Activated CD4-positive, alpha-beta memory T cell treated with anti-CD3 and anti-CD28 coated beads for 36 hours (primary cell): ENCODE measurements at places on chromosomes 2 and 18. TPM values are rescaled to one million over a fixed set of nuclear protein-coding genes. Genes with fewer than 3 reads are reported as not detected.

DNA sequence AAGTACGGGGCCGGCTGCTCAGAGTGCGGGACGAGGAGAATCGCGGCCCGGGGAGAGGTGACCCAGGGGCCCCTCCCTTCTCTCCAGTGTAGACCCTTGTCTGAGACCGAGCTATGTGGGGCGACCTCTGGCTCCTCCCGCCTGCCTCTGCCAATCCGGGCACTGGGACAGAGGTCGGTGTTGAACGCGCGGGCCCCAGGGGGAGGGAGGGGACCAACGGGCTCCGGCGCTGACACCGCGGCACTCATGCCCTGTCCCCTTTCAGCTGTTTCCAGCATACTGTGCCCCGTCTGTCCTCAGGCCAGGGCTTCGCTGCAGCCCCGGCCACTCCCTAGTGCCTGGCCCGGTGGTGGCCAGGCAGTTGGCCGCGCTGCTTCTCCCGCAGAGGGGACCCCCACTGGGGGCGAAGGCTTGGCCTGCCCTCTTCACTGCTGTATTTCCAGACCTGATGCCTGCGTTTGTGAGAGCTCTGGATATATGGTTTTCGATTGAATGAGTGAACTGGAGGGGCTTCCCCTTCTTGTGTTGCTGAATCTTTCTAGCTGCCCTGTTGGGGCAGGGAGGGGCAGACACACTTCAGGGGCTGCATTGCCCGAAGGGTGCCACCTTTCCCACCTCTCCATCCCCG lies 809 bp downstream of the DBI start:
- H3K36me3 ChIP-seq, result peaks cover 44% of the 10 kb centered on the region
- H3K4me1 ChIP-seq, result peaks cover 31% of the 10 kb centered on the region
- H3K27ac ChIP-seq, result peak overlapping the region; percentile 96

- H3K27ac ChIP-seq, result no peak overlapping the region
- no peak overlapping the region for H3K4me3 ChIP-seq
- H3K27me3 ChIP-seq, result peaks cover 14% of the 10 kb centered on the region
Measured at GRCh38 chr18:62409821-62410220, 84.7 kb downstream of the TNFRSF11A start.

DNA sequence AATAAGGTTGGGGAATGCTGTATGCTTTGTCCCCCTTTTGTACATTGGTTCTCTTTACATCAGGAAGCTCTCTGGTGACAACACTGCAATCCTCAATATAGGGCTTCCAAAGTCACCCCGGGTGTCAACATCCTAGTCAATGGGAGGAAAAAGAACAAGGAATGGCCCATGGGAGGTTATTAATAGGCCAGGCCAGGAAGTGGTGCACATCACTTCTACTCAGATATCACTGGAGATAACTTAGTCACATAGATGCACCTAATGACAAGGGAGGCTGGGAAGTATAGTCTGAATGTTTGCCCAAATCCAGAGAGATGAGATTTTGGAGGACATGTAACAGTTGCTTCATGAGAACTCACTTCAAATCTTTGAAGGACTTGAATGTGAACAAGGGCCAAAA lies 274.7 kb downstream of the DYSF start:
- H3K36me3 ChIP-seq, result no peaks in the 10 kb centered on the region
- no peak overlapping the region for H3K27ac ChIP-seq
- no peaks in the 10 kb centered on the region for H3K4me1 ChIP-seq
- DNase-seq, result no peak

DNA sequence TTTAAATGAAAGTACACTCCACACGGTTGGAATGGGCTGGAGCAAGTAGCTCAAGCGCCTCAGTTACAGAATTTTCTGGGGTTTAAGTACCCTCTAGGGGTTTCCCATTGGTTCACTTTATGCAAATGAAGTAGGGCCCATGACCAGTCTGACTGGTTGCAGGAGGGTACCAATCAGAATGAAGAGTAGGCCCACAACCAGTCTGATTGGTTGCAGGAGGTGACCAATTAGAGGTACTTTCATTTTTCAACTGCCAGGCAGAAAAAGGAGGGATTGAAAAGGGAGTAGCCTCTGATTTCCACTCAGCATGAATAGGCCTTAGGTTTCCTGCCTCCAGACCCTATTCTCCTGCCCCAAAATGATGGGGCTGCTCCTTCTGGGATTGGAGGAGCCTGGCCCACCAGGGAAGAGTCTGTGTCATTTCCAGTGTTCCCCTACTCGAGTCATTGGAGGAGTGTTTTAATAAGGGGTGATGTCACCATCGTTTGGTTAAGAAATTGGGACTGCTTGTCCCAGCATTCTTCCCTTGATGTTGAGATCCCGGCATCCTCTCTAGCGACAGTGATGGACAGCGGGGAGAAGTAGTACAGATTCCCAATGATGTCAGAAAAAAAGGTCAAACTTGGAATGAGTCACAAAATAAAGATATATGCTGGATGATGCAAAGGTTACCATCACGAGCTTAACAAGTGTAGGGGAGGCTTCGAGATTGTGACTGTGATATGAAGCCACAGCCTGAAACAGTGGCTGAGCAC lies 210.4 kb downstream of the SH3BP4 start:
- H3K4me3 ChIP-seq, result no peak overlapping the region
- DNase-seq, result no peak
- peaks cover 33% of the 10 kb centered on the region for H3K27me3 ChIP-seq
- H3K27ac ChIP-seq, result no peak overlapping the region
- no peaks in the 10 kb centered on the region for H3K36me3 ChIP-seq
- no peaks in the 10 kb centered on the region for H3K4me1 ChIP-seq

- no peaks in the 10 kb centered on the region for H3K36me3 ChIP-seq
- no peak overlapping the region for H3K4me3 ChIP-seq
- H3K27ac ChIP-seq, result no peak overlapping the region
- no peaks in the 10 kb centered on the region for H3K4me1 ChIP-seq
- H3K27me3 ChIP-seq, result peaks cover 5% of the 10 kb centered on the region
Measured at GRCh38 chr18:50044402-50044801, 150.5 kb downstream of the MYO5B start.

- no peaks in the 10 kb centered on the region for H3K27me3 ChIP-seq
- no peak overlapping the region for H3K27ac ChIP-seq
- no peak overlapping the region for H3K4me3 ChIP-seq
- no peaks in the 10 kb centered on the region for H3K36me3 ChIP-seq
Measured at GRCh38 chr18:40935423-40935822, 1019.6 kb upstream of the PIK3C3 start.

- H3K4me1 ChIP-seq, result no peaks in the 10 kb centered on the region
- no peak for DNase-seq
- no peaks in the 10 kb centered on the region for H3K27me3 ChIP-seq
- H3K4me3 ChIP-seq, result no peak overlapping the region
Measured at GRCh38 chr2:128410035-128410757, 91.5 kb upstream of the HS6ST1 start.

GRCh38 chr2:174673440-174673839 lies 75.8 kb upstream of the WIPF1 start:
- H3K27ac ChIP-seq, result no peak overlapping the region
- no peak for DNase-seq
- peaks cover 25% of the 10 kb centered on the region for H3K4me1 ChIP-seq

- no peak overlapping the region for H3K27ac ChIP-seq
- DNase-seq, result no peak
- no peak overlapping the region for H3K4me3 ChIP-seq
- no peaks in the 10 kb centered on the region for H3K4me1 ChIP-seq
Measured at GRCh38 chr2:178397002-178397605, 53.9 kb downstream of the PRKRA start.

GRCh38 chr2:54867457-54867856 lies 144.0 kb downstream of the EML6 start:
- no peak for DNase-seq
- no peak overlapping the region for H3K27ac ChIP-seq
- peaks cover 12% of the 10 kb centered on the region for H3K4me1 ChIP-seq
- H3K36me3 ChIP-seq, result no peaks in the 10 kb centered on the region
- H3K27me3 ChIP-seq, result no peaks in the 10 kb centered on the region

The REG3G gene
- total RNA-seq, result not detected

The CYRIA gene
- total RNA-seq, result 0.99 TPM

The PARD3B gene
- 0.07 TPM for total RNA-seq

The LRRFIP1 gene
- 238 TPM for total RNA-seq

The PLGLB2 gene
- 0.64 TPM for total RNA-seq

The MRO gene
- total RNA-seq, result not detected
